ENCODE measurements at places on chromosomes 6 and 20.

DNA sequence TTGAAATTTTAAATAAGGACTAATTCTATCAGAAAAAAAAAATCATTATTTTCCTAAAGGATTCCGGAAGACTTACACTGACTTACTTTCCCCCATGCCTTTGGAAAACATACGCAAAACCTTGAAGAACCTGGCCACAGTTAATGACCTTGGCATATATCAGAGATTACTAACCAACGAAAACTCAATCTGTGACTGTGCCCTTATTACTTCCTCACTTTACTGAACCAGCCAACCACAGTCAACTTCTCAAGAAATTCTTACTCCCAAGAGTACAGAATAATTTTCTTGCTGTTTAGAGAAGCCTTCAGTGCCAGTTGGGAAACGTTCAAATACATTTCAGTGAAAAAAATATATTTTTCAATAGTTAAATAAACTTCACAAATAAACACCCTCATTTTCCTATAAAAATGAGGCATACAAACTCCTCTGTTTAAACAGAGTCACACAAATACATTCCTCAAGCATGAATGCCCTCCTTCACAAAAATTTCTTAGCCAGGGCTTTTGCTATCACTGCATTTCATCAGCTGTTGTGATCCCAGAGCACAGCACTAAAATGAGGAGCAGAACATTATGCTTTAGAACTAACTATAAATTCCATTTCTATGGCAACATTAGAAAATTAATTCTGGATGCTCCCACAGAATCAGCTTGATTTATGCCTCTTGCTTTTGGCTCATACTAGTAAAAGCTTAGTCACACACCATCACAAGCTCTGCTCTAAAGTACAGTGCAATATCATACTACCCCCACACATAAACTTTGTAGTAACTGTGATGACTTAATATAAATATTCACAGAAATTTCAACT is 117.6 kb downstream of the DST start:
- no peak for DNase-seq

GRCh38 chr20:61065853-61066252 is 186.2 kb upstream of the CDH4 start:
- DNase-seq, result no peak

DNA sequence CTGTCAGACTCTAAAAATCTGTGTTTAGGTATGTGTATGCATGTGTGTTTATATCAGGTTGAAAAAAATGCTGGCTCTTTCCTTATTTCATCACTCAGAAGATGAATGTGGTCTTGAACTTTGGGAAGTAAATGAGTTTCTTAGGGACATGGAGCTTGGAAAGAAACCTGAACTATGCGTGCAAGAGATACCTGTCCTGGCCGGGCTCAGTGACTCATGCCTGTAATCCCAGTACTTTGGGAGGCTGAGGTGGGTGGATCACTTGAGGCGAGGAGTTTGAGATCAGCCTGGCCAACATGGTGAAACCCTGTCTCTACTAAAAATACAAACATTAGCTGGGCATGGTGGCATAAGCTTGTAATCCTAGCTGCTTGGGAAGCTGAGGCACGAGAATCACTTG is 4.4 kb upstream of the GLP1R start:
- no peak for DNase-seq

GRCh38 chr6:16849988-16850680 is 88.9 kb upstream of the ATXN1 start:
- DNase-seq, result no peak

DNA sequence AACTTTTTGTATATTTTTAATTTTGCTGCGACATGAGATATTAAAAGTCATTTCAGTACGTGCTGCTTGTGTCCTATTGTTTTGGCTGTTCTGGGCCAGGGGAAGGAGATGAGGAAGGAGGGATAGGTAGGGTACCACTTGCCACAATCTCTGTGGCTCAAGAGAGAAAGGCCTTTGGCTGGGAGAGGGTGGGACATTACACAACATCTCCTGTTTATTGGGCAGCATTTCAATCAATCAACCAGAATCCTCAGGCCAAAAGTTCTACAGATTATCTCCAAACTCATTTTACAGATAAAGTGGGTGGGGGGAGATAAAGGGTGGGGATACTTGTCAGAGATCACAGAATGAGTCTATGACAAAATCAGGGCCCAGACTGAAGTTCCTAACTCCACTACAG is 6.9 kb upstream of the CCM2L start:
- no peak for DNase-seq

DNA sequence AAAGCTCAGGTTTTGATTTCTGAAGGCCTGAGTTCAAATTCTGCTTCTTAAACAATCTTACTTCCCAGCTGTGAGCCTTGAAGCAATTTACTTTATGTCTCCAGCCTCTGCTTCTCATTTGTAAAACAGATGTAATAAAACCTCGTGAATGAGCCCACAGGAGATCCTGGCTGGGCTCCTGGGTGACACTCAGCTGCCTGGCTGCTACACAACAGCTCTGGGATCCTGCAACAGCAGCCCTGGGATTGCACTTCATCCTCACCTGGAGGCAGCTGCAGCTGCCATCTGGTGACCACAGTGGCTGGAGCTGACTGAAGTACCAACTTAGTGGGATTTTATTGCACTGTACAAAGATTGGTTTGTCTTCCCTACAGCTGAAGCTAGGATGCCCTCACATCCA is 98.6 kb downstream of the NDUFAF5 start:
- no peak for DNase-seq

DNA sequence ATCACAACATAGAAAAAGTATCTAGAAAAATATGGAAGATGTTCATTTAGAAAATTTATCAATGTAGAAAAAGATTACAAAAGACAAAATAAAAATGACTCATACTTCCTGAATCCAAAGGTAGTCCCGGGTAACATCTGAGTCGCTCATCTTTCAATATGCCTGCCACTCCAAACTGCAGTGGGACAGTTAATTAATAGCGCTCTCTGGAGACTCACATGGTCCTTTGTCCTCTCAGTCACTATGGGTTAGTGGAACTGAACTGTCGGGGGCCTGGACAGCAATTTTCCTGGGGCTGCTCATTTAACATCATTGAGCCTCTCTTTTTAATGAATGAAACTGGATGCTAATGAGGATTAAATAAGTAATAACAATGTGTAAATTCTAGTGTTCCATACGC is 103.4 kb downstream of the MAP3K4 start:
- no peak for DNase-seq

DNA sequence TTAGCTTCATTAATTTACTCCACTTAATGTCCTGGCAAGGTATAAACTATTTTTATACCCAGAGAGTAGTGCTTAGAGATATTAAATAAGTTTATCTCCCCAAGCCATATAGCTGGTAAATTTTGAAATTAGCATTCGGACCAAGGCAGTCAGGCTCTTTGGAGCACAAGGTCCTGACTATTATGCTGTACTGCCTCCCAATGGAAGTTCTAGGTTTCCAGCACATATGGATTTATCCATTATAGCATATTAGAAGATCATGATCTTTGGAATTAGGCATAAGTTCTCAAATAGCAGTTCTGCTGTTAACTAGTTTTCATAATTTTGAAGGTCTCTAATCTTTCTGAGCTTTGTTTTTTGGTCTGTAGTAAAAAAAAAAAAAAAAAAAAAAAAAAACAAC is 835.3 kb upstream of the EPHA7 start:
- no peak for DNase-seq

- DNase-seq, result no peak
These were observed 105.9 kb upstream of the SPACA1 start for GRCh38 chr6:87941556-87942358.

DNA sequence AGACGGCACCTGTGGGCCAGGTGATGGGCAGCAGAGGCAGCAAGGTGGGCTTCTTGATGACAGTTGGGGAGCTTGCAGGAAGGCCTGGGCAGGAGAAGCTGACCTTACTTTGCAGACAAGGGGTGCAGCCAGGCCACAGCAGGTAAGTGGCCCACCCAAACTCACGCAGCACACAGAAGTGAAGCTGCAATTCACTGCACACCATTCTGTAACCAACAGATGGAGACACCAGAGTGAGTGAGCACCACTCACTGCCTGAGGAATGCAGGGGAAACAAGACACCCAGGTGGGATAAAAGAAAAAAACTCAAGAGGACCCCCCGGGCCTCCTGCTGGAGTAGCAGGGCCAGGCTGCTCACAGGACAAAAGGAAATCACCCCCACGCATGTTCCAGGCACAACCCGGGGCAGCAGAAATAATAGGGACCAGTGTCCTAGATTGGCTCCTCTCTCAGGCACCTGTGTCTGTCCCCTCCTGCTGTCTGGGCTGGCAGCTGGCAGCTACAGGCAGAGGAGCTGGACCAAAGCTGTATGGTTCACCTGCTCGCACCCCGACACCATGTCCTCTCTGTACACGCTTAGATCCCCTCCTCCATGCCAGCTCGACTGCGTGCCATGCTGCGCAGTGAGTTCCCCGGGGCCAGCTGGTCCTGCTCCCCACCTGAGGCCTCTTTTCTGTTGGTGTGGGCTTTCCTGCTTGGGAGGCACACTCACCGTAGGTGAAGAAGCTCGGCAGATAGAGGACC is 4.9 kb downstream of the MTCH1 start:
- no peak for DNase-seq

- DNase-seq, result no peak
These were observed 83.3 kb downstream of the HIVEP2 start for GRCh38 chr6:142861711-142862110.

DNA sequence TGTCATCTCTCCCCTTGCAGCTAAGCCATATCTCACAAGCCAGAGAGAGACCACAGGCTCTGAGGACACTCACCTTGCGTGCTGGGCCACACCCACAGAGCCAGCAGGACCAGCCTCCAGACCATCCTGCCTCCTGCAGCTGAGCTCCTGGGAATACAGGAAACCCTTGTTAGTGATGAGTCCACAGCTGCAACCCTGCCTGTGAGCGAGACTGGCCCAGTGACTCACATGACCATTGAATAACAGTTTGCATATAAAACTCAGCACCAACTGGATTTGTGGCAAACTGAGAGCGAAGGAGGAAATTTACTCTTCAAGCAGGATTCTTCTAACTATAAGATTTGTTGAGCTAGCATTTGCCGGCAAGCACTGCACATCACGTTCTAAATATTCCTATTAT is 3.0 kb downstream of the THBS2 start:
- no peak for DNase-seq

GRCh38 chr6:46993846-46994245 is 48.3 kb downstream of the ADGRF1 start:
- no peak for DNase-seq

DNA sequence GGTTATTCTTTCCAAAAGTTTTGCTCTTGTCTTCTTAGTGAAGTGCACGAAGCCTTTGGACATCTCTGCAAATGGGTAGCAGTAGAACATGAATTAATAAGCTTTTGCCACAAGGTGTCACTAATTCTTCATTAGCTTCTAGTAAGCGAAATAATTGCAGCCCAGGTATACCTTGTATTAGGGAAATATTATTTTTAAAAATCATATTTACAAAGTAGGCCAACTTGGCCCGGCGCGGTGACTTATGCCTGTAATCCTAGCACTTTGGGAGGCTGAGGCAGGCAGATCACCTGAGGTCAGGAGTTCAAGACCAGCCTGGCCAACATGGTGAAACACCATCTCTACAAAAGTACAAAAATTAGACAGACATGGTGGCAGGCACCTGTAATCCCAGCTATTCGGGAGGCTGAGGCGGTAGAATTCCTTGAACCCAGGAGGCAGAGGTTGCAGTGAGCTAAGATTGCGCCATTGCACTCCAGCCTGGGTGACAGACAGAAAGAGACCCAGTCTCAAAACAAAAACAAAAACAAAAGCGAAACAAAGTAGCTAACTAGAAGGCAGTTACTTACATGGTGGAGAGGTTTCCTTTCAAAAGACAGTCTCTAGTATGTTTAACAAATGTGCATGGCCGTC is 8.8 kb upstream of the RSPH3 start:
- DNase-seq, result no peak

- DNase-seq, result no peak
These were observed 81.6 kb downstream of the MRPL14 start for GRCh38 chr6:44045672-44046015.

GRCh38 chr6:15962449-15962764 is 166.5 kb upstream of the MYLIP start:
- no peak for DNase-seq

GRCh38 chr20:24640686-24641085 is 171.3 kb downstream of the SYNDIG1 start:
- DNase-seq, result no peak

DNA sequence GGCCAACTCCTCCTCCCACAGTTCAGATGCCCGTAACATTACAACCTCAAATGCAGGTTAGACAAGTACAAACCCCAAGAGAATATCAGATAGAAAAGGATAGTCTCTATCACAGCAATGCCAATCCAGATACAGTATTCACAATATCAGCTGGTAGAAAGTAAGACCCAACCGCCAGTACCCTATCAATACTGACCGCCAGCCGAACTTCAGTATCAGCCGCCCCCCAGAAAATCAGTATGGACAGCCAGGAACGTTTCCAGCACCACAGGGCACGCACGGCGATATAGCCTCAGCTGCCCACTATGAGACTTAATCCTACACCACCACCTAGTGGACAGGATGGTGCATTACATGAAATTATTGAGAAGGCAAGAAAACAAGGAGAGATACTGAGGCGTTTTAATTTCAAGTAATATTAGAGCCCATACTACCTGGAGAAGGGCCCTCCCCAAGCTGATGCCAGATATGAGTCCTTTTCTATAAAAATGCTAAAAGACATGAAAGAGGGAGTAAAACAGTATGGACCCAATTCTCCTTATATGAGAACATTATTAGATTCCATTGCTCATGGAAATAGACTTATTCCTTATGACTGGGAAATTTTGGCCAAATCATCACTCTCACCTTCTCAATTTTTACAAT is 17.6 kb upstream of the EIF2S2 start:
- DNase-seq, result peak; percentile 64

DNA sequence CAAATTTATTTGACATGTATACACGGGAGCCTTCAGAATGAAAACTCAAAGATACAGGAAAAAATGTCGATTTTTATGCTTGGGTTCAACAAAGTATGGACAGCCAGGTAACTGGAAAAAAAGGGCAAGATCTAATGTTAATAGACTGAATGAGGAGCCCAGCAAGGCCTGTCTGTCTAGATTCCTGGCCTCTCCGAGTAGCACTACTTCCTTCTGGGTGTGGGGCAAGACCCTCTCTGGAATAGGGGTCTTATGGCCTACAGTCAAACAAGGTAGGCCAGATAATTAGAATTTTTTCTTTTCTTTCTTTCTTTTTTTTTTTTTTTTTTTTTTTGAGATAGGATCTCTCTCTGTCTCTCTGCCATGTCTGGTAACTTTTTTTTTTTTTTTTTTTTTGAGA is 113.4 kb upstream of the SHLD1 start:
- DNase-seq, result no peak

DNA sequence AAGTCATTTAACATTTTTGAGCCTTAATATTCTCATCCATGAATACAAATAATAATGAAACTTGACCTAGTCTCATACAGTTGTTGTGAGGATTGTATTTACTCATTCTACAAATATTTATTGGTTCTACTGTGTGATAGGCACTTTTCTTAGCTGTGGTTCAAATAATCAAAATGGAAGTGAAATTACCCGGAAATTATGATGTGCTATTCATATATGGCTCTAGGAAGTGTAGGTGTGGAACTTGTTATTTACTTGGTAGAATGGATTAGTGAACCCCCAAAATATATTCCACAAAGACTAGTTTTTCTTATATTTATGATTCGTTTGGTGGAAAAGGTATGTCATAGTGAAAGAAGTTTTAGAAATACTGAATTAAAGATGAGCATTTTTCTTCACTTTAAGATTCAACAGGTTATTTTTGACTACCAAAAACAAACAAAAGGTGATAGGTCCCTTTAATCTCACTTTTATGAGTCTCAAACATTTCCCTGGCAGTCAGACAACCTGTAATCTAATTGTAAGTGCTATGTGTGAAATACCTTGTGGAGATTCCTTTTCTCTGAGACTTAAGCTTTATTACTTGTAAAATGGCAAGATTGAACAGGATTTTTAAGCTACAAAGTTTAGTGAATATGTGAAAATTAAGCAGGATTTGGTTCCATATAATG is 77.8 kb downstream of the STXBP5 start:
- no peak for DNase-seq
